ENCODE measurements at places on chromosomes 6 and 20.

GRCh38 chr6:161436106-161436876 lies 162.4 kb upstream of the AGPAT4 start:
- DNase-seq: no peak

GRCh38 chr20:21583486-21584168 lies 69.8 kb upstream of the NKX2-2 start:
- no peak for DNase-seq

- no peak for DNase-seq
Measured at GRCh38 chr6:138987080-138987642, 892 bp downstream of the REPS1 start.

DNA sequence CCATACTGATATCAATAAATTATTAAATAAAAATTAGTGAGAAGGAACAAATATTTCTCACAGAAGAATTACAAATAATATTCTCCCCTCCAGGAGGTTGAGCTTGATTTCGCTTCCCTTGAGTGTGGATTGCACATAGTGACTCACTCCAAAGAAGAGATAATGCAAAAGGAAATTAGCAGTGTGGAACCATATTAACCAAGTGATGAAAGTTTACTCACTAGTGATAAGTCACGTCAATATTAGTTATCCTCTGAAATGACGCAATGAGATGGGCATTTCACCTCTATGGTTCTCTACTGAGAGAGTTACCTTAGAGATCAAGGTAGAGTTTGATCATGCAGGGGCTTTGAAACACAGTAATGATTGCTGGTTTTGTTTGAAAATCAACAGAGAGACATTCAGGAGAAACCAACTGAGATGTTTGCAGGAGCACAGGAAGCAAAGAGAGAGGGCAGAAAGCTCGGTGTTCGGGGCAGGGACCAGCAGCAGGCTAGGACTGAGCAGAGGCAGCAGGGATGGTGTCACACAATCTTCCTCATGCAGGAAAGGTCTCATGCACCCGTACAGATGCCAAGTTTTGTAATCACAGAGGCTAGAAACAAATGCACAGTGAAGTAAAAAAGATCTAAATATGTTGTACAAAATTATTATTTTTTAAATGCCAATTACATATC lies 634.5 kb downstream of the QKI start:
- no peak for DNase-seq

- DNase-seq: no peak
Measured at GRCh38 chr6:142462260-142462659, 160.5 kb downstream of the ADGRG6 start.

DNA sequence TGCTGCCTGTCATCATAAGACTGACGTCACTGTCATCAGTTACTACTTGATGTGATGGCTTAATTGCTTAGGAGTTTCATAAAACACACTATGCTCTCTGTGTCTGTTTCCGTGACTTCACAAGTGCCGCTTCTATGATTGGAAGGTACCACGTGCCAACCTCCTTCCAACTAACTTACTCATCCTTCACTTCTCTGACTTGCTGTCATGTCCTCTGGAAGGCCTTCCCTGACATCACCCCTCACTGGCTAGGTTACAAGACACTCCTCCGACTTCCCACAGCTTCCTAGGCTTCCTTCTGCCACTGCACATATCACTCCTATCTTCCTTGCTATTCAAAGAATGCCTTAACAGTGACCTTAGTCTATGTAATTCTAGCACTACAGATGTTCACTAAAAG lies 20.4 kb downstream of the SERINC3 start:
- DNase-seq: no peak

GRCh38 chr20:37531856-37532255 lies 4.2 kb upstream of the BLCAP start:
- DNase-seq: no peak

DNA sequence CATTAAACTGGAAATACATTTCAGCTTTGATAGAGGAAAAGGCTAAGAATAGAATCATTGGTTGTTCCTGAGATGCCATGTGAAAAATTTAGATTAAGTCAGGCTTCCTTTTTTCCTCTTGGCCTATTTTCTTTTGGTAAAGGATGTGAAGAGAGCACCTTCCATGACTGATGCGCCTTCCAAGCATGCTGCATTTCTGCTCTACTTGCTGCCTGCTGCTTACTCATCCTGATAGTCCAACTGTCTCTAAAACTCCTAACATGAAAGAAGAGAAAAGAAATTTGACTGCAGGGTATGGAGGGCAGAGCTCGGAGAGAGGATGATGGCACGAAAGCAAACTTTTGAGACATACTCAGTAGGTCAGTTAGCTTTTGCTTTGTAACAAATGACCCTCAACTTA lies 28.8 kb downstream of the SNAP25 start:
- no peak for DNase-seq

- no peak for DNase-seq
Measured at GRCh38 chr20:45510242-45510862, 5.1 kb downstream of the SPINT3 start.
